Stimulated activated CD4-positive, alpha-beta T cell treated with anti-CD3 and anti-CD28 coated beads, Interleukin-15, amount 100 ng/mL, for 24 hours (primary cell): ENCODE measurements at places on chromosomes 6 and 20.

DNA sequence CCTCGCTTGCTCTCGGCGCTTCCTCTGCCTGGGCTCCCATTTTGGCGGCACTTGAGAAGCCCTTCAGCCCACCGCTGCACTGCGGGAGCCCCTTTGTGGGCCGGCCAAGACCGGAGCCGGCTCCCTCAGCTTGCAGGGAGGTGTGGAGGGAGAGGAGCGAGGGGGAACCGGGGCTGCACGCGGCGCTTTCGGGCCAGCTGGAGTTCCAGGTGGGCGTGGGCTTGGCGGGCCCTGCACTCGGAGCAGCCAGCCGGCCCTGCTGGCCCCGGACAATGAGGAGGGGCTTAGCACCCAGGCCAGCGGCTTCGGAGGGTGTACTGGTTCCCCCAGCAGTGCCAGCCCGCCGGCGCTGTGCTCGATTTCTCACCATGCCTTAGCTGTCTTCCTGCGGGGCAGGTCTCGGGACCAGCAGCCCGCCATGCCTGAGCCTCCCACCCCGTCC, 10.2 kb upstream of the SRPK1 start:
- no peak for DNase-seq

GRCh38 chr6:149456311-149457021, 28.3 kb downstream of the ZC3H12D start:
- no peak for DNase-seq

DNA sequence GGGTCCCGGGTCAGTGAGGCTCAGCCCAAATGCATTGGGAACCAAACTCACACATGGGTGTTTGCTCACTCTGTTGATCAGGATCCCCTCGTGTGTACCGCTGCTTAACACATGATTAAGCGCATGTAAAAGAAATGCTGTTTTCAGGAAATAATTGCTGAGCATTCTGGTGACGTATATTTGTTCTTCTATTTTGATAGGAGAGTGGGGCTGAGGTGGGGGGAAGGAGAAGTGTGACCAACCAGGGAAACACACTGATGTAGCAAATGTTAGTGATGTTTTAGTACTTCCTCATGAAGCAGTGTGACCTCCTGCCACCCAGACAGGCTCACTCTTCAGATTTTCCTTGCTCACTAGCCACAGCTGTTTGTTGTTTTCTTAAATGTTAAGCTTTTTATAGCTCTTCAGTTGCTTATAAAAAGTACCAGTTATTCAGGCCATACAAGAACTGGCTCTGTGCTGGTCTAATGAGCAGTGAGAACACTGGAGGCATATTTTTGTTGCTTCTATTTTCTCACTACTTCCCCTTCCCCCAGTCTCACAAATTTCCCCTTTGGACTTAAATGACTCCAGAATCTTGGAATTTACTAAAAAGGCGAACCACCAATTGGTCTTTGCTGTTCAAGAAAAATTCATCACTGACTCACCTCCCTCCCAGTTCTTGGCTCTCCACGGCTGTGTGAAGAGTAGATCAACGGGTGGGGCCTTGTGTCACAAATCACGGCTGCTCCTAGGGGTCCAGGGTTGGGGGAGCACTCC, 79.2 kb upstream of the BACH2 start:
- no peak for DNase-seq

DNA sequence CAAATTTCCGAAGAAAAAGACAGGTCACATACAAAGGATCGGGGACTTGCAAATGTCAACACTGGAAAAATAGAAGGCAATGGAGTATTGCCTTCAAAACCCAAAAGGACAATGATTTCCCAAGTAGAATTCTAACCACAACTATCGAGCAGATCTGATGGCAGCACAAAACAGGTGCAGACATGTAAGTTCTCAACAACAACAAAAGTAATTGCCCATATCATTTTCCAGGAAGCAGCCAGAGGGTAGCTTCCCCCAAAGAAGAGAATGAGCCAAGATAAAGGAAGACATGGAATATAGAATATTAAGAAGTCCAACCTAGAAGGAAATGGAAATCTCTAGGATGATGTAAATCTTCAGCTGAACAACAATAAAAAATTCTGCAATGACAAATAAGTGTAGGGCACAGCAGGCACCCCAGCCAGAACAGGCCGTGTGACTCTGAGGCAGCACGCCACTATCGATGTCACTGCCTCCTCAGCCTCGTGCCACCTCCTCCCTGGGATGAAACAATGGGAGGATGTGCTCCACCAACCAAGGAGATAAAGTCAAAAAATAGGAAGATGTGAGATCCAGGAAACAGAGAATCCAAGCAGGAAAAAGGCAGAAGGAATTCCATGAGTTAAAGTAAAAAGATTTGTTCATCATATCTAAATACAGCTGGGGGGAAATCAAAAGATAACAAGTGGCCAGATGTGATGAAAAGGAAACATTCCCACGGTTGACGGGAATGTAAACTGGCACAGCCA, 34.1 kb downstream of the SERPINB1 start:
- no peak for DNase-seq

DNA sequence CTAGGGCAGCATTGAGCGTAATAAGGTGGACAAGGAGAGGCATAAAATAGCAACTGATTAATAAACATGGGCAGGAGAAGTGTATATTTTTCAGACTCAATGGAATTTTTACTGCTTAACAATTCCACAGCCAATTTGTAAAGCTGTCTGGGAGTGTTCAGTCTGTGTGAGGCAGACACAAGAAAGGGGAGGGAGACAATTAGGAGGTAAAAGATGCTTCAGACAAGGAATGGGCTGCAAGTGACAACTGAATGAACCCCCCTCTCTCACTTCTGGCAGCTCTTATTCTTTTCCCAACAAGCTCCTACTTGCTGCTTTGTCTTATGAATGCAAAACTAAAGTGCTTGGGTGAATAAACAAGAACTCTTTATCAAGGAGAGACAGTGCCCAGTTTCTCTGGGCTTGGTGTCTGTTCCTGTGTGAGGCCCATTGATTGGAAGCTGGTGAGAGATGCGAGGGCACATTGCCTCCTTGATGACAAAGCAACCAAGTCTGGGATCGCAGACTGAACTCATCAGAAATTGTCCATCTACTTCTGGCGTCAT, 575.3 kb downstream of the RNF144B start:
- DNase-seq: no peak

- no peak for DNase-seq
Measured at GRCh38 chr6:24740861-24741260, 21.9 kb upstream of the C6orf62 start.

GRCh38 chr20:51310216-51310615, 232.3 kb downstream of the NFATC2 start:
- DNase-seq: no peak

GRCh38 chr6:20716865-20717264, 182.6 kb downstream of the CDKAL1 start:
- DNase-seq: no peak

DNA sequence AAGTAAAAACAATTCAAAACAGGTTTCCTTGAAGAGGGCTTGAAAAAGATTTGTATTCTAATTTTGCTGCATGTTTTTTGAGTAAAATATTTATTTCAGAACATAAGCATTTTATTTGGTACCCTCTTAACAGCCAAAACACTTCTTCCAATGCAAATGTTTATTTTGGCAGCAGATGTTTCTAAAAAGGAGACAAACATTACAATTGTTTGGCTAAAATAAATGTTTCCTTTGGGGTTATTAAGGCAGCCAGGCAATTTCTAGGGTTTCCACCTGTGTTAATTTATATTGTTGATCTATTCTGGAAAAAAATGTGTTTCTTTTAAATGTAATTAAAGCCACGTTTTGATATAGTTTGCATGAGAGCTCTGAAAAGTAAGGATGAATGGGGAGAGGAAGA, 56.6 kb downstream of the ARID1B start:
- no peak for DNase-seq

DNA sequence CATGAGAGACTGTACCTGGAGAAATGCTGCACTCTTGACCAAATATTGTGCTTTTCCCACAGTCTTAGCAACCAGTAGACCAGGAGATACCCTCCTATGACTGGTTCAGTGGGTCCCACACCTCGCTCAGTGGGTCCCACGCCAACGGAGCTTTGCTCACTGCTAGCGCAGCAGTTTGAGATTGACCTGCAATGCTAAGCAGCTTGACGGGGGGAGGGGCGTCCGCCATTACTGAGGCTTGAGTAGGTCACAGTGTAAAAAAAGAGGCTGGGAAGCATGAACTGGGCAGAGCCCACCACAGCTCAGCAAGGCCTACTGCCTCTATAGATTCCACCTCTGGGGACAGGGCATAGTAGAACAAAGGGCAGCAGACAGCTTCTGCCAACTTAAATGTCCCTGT, 49.0 kb upstream of the HIVEP2 start:
- DNase-seq: no peak

- DNase-seq: no peak
Measured at GRCh38 chr20:44166008-44166407, 21.0 kb downstream of the JPH2 start.

DNA sequence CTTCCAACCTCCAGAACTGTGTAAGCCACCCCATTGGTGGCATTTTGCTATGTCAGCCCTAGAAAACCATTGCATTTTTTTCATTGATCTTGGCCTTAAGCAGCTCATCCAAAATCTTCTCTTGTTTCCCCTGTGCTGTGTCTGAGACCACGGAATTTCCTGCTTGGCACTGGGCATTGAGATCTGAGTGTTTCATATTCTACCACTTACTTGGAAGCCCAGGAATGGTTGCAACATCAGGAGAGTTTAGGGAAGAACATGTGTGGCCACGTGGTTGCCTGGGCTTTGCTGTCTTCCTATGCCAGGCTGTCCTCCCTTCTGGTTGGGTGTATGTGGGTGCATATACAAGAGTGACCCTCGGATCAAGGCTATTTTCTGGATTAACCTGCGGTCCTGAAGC, 139.3 kb upstream of the PMEPA1 start:
- no peak for DNase-seq

DNA sequence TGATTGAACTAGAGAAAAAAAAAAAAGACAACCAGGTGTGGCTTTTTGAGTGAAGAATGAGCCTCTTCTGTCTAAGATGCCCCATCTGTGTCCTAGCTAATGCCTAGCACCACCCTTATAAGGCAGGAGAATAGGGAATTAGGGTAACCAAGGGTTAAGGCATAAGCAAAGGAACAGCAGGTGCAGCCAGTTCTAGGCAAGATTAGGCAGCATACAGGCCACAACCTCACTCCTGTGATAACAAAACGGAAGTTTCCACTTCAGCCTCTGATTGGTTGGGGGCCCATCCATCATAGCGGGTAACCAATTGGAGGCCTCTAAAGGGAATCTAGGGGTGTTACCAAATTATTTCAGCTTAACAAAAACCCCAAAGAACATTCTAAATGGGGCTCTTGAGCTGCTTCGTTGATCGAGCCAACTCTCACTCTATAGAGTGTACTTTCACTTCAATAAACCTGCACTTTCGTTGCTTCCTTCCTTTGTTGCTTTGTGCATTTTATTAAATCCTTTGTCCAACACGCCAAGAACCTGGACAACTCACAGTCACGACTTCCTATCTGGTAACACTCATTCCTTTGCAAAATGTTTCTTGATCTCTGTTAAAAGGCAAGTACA, 61.9 kb upstream of the TAGAP start:
- DNase-seq: peak; percentile 90

DNA sequence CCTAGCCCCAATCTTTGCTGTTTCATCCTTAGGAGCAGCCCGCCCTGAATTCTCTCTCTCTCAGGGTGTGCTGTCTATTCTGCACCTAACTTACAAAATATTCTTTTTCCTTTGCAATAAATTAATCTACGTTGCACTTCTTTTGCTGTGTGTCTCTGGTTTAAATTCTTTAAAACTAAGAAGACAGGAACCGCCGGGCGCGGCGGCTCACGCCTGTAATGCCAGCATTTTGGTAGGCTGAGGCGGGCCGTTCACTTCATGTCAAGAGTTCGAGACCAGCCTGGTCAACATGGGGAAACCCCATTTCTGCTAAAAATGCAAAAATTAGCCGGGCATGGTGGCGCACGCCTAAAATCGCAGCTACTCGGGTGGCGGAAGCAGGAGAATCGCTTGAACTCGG, 148.5 kb upstream of the PRSS16 start:
- DNase-seq: no peak

GRCh38 chr6:437037-437392, 45.5 kb downstream of the IRF4 start:
- DNase-seq: no peak

DNA sequence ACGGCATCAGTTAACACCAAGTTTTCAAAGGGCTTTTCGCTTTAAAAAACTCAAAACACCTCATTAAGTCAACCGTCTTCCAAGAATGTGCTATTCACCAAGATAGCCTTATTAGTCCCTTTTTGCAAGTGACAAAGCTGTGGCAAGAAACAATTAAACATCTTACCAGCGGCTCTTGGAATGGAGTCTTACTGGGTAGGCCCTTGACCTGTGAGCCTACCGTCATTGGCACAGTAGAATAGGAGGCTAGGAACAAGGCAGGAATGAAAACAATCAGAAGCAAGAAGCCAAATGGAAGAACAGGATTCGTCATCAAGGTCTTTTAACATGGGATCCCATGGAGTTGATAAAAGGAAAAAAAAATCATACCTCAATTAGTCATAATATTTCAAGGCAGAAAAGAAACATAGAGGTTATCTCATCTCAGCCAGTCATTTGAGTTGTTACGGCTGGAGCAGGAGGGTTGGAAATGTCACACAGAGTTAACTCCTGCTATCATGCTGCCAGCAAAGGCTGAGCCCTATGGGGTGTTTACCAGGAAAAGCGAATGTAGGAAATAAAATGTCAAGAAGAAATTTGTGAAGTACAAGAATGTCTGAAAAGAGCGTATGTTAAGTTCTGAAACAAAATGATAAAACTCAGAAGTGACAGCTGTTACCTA, 236.4 kb downstream of the UST start:
- no peak for DNase-seq

DNA sequence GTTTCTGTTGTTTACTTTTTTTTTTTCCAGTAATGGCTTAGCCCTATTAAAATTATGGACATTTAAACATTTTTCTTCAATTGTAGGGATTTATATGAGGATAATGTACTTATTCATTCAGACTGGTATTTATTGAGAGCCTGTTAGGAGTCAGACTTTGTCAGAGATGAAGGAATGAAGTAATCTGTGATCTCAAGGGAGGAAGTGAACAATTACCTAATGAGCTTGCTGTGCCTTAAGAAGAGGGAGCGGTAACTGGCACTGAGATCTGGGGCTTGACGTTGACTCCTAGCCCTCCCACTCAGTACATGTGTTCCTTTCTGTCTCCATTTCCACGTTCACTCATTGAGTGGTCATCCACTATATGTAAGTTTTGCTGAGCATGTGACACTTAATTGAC, 12.6 kb downstream of the AFDN start:
- DNase-seq: no peak

- DNase-seq: no peak
Measured at GRCh38 chr20:61929971-61930666, 135.6 kb downstream of the TAF4 start.

- DNase-seq: no peak
Measured at GRCh38 chr6:2725999-2726567, 24.6 kb downstream of the MYLK4 start.

GRCh38 chr20:38255393-38255792, 5.1 kb downstream of the KIAA1755 start:
- DNase-seq: no peak

DNA sequence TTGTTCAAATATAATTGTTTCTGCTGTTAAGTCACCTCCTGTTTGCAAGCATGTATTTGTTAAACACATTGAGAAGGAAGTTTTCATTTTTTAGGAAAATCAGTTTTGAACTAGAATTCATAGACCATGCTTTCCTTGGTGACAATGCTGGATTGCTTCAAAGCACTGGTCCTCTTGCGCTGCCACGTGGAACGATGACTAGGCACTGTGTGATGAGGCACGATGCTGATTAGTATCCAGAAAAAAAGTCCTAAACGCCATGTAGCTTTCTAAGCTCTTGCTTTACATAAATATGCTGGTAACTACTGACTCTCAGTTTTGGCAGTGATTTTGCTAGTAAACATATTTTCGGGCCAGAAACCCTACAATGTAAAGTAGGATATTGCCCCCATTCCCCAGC, 11.1 kb upstream of the EXOC2 start:
- DNase-seq: no peak
